AG08395 (cell line): ENCODE measurements at places on chromosomes 5 and 9.

DNA sequence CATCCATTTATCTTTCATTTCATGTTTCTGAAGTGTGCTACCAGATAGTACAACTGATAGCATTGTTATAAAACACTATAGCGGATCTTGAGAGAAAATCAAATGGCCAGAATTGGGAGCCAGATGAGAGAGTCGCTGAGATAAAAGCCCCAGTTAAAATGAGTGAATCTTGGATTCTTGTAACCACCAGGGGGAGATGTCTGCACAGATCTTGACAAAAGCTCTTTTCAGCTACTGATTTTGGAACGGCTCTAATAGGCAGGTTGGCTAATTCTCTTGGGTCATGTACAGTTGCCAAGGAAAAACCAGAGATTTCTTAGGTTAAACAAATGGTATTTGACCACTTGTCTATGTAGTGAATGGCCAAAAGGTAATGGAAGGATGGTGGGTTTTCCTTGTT, 21.7 kb downstream of the F2RL2 start:
- peak; percentile 67 for DNase-seq

DNA sequence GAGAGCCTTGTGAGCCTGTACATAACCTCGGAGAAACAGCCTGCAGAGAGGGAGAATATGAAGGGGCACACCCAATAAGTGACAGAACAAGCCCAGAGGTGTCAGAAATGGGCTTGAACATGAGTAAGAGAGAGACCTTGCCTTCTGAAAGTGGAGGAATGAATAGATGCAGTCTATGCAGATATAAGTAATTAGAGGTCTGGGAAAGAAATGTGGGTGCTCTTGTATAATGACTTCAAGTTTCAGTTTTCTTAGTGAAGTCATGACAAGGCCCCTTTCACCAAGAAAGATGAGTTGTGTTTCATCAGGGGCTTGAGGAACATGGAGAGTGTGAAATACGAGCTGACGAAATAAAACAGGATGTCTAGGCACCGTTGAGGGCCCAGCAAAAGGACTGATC, 15.1 kb downstream of the GRAMD2B start:
- DNase-seq = no peak

- peak; percentile 19 for DNase-seq
Observed at GRCh38 chr5:169384661-169385060, 83.7 kb upstream of the SLIT3 start.

DNA sequence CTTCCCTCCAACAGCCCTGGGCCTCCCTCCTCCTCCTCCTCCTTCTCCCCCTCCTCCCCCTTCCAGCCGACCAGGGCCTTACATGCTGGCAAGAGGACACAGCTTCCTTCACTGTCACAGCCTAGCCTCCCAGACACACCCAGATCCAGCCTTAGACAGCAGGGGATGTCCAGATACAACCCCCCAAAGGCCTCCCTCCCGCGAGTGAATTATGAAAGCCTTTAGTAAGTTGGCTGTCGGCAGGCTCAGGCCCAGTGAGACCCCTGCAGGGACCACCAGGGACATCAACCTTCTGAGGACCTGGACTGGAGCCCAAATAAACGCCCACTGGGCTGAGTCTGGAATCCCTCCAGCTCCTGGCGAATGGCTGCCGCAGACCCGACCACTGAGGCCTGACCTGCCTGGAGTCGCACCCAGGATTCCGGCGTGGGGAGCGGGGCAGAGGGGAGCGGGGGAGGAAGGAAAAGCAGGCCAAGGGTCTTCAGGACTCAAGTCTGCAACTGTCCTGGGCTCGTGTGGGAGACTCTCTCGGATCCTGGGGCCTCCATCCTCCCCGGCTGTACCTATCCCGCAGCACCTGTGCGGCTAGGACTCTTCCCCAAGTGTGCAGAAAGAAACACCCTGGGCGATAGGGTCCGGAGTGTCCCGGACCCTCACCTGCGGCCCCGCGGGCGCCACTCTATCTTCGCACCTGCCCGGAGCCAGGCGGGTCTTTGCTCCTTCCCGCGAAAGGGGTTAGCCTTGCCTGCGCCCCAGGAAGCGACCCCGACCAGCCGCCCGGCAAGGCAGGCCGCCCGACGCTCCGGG, 705 bp downstream of the SEPTIN8 start:
- DNase-seq = no peak

DNA sequence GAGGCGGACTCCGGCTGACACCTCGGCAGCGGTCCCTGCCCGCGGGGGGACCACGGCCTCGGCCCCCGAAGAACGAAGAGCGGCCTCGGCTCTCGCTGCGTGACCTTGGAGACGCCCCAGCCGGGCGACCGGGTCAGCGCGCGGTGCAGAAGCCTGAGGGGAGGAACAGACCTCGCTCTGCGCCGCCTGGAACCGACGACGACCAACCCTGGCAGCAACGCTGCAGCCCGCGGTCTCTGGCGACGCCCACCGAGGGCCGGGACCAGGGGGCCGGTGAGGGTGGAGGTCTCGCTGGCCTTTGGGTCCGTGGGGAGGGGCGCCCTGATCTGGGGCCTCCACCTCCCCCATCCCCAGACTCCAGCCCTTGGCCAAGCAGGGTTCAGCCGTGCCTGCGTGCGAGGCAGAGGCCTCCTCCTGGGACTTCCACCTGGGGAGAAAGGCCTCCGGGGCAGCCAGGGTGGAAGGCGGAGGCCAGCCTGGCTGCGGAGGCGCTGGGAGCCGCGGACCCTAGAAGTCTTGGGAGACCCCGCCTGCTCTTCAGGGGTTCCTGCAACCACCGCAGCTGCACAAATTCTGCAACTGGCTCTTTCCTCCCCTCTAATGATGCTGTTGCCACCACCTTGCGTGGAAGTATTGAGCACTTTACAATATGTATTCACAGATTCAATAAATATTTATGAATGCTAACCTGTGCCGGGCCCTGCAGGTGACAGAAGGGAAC, 44.3 kb upstream of the SLC12A7 start:
- DNase-seq = no peak

DNA sequence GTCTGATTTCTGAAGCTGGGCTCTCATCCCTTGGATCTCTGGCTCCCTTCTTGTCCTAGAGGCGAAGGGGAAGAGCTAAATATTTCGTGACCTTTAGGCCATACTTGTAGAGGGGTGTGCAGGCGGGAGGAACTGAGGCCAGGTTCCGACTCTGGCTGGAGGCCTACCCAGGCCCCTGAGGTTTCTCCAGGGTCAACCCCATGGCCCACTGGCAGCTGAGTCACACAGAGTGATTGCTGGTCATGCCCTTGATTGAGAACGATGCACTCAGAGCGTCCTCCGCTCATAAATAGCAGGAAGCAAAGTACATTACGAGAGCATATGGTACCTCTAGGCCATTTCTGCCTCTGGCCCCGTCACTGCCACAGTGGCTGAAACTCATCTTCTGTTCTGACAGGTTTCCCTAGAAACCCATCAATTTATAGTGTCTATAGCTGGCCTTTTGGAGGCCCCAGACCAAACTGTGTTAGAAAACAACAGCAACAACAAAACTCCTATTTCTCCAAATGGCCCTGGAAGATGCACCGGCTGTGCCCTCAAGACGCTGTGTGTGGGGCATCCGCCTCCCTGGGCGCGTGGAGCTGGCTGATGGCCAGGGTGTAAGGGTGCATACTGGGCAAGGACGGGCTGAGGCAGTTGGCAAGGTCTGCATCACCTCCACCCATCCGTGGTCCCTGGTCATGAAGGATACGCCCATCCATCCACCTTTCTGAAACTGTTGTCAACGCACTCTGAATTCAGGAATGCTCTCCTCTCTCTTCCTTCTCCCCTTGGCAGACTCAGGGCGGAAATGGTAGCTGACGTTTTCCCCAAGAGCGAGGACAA, 32.9 kb upstream of the FCN1 start:
- DNase-seq = no peak

DNA sequence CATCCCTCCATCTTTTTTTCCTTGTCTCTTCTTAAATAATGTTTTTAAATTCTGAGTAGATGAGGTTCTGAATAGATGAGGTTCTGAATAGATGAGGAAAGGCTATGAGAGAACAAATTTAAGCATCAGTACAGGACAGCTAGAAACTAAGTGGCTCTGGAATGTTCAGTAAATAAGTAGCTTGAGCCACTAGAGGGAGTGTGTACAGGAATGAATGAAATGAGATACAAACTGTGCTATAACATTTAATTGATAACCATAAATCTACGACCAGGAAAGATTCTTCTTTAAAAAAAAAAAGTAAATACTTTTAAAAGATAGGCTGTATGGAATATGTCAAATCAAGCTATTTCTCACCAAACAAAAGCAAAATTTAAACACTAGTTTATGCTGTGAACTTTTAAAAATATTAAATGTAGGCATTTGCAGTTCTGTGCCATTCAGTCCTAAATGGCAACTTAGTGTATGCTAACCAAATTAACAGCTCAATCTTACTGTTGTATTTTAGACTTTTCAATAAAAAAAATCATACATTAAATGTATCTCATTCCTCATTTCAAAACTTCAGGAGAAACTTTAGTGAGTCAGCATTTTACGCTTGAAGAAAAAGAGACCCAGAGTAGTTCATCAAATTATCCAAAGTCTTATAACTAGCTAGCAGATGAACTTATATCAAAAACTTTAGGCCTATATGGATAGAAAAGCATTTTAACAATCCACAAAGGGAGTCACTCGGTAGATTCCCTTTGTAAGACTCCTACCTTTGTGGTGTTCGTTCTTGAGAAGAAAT, 70.4 kb upstream of the SNX2 start:
- peak; percentile 52 for DNase-seq
